T-helper 2 cell (primary cell): ENCODE measurements at places on chromosomes 5 and 9.
A peak's percentile ranks its signal among the peaks of the same experiment; 100 is the strongest.

DNA sequence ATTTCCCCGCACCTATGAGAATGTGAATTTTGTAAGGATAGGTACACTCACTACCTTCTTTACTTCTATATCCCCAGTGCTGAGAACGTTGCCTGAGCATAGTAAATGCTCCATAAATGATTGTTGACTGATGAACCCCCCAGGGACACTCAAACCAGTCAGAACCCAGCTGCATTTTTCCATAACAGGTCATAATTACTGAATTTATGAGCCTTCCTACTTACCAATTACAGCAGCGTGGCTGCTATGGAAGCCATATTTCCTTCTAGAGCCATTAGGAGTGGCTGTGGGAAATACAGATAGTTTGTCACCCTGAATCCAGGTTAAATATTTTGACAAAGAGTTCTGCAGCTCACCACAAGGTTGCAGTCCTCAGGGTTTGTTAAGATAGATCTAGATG, 135.0 kb downstream of the TAF11L14 start:
- DNase-seq: no peak

DNA sequence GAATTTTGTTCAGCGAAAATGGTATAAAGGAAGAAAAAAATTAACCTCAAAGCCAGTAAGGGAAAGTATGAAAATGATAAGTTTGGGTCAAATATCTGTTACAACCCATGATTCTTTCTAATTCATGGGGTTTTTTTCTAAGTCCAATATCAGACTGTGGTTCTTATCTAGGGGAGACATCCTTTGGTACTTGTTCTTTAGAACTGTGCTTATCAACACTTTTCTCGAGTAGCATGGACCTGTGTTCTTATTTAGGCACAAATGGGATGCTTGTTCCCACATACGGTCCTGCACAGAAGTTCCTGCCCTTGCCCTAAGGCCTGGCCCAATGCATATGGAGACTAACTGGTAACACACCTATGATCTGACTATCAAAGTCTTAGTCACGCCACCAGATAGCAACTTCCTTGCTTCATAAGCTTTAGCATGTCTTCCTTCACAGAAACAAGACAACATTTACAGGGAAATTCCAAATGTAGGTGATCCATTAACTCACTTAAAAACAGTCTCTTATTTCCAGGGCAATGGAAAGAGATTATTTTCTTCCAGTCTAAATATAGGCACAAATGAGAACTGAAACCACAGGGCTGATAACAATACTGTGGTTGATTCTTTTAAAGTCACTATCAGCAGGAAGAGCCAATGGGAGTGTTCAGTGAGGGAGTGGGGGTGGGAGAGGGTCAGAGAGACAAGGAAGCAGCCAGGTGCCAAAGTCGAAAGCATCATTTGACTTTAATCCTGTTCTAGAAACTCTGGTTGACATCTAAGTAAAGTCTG, 268.8 kb upstream of the ANKRD55 start:
- no peak for DNase-seq

DNA sequence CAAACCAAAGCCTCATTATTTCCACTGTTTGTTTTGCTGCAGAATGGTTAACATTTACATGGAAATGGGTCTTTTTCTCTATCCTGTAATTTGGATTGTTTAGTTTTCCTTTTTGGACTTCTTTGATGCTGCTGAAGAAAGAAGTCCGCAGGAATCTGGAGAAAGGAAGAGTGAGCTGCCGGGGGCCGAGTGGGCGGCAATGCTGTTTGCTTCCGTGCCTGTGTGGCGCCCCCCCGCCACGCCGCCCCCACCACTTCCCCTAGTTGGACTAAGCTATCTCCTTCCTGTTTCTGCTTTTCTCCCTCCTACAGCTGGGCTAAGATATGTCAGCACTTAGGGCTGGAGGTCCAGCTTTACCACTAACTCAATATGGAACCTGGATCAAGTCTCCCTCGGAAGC, 39.7 kb downstream of the ACTL7B start:
- no peak for DNase-seq

DNA sequence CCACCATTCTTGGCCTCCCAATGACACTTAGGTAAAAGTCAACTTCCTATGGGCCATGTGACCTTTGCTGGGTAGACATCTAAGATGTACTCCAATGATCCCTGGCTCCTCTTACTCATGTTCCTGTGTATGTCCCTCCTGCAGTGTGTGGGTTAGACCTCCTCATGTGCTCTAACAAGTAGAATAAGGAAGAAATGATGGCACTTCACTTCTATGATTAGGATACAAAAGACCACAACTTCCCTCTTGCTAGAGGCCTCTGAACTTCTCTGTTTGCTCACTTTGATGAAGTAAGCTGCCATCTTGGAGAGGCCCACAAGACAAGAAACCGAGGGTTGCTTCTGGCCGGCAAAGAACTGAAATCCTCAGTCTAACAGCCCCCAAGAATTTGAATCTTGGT, 131.8 kb downstream of the TAF11L14 start:
- DNase-seq: no peak

DNA sequence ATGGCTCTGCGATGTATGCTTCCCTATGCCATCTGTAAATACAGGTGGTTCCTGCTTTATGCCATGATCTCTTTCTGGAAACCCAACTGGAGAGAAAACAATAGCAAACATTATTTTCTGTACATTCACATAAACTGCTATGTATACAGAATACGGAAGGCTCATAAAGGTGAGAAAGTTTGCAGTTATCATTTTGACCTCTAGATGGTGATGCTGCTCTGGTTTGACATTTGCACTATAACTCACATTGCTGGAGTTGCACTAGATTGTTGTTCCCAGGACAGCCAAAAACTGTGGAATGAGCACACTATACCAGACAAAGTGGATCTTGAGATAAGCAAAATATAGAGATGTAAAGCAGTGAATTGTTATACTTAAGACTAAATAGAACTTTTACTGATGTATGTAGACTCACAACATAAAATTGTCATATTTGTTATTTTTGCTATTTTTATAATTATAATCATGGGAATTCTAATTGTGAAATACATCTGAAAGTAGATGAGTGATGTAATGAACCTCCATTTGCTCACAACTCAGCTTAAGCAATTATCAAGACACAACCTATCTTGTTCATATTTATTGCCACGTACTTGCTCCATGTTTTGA, 246.5 kb downstream of the PTPRD start:
- no peak for DNase-seq

DNA sequence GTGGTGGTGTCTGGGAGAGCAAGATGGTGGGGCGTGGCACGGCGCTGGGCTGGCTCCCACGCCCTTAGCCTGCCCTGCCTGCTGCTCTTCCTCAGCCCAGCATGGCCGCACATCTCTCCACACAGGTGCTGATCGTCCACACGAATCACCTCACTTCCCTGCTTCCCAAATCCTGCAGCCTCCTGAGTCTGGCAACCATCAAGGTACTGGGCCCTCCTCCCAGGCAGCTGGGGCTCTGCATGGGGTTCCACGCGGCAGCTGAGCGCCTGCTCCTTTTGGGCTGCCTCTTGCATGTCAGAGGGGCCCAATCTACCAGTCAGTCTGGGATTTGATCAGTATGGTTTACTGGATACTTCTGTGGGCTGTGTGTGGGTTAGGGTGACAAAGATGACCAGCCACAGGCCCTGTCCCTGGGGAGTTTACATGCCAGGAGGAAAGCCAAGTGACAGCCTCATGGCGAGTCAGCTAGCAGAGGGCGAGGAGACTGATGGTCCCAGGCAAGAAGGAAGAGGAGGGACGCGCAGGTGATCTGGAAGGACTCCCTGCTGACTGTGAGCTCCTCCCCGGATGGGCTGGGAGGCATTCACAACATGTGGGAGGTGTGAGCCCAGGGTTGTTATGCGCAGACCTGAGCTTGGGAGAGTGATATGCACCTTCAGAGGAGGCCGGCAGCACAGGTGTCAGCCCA, 6.0 kb downstream of the LRSAM1 start:
- no peak for DNase-seq

GRCh38 chr9:89005323-89005722, 14.1 kb downstream of the S1PR3 start:
- no peak for DNase-seq

DNA sequence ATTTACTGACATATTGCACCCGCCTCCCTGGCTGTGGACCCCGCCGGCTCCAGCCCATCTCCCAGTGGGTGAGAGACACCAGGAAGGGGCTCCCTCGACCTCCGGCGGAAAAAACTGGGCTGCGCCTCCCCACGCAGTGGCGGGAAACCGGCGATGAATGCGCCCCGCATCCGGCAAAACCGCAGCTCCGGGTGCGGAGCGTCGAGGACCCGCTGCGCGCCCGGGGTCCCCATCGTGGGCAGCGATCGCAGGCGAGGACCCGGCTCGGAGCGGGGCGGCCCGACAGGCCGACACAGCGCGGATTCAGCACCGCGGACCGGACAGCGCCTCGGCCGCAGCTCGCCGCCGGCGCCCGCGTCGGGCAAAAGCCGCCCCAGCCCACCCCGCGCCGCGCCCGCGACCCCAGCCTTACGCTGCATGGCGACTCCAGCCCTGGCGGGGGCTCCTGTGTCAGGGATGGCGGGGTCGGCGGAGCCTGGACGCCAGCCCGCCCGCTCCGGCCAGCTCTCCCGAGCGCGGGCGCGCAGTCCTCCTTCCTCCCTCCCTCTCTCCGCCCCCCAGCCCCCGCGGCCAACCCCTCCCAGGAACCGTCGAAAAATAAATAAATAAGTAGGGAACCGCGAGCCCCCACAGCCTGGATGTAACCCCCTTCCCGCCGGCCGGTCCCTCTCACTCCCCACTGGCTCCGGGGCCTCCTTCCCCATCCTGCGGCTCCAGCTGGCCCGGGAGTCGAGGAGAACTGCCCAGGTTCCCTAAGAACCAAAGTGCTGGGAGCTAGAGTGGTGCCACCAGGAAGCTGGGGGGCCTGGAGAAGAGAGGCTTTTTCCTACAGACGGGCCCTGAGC, 3.1 kb downstream of the LHX3 start:
- no peak for DNase-seq

DNA sequence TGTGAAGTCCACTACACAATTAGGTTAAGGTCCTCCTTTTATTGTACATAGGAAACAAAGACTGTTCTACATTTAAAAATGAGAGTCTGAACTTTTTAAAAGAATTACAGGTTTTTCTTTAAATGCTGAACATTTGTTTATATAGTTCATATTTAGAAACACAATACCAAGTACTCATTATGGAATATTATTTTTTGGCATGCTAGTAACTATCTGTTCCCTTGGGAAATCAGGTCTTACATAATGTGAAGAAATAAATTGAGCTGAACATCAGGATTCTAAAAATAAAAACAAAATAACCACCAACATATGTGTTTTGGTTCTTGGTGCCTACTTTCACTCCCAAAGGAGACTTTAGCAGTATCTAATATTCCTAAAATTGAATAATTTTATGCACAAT, 230.5 kb upstream of the IZUMO3 start:
- DNase-seq: no peak

DNA sequence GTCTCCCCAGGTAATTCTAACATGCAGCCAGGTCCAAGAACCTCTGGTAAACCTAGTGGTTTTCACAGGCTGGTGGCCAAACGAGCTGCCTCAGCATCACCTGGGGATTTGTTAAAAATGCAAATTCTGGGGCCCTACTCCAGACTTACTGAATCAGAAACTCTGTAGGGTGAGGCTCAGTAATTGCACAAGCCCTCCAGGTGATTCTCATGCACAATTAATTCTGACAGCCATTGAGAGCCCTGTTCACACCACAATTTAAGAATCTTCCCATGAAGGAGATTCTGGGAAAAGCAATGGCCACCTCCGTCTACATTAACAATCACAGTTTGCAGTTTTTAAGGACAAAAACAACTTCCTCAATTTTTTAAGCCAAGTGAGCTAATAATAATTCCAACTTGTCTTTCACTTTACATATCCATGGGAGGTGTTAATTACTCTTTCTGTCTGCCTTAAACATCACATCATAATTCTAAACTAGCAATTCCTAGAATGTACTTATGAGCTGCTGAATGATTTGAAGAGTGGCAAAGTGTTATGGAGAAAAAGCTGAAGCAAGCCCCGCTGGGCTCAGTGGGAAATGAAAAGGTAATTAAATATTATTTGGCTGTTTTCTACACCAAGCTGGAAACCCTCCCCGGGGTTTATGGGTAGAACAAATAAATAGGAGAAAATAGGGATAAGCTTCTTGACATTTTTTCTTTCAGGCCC, 70.0 kb downstream of the GLDC start:
- DNase-seq: no peak

- DNase-seq: no peak
These were observed 73.3 kb downstream of the GOLPH3 start for GRCh38 chr5:32100691-32101302.

GRCh38 chr5:154384480-154385235, 61.1 kb upstream of the SAP30L start:
- peak; percentile 62 for DNase-seq

- no peak for DNase-seq
These were observed 23.1 kb downstream of the SKP2 start for GRCh38 chr5:36175043-36175442.

DNA sequence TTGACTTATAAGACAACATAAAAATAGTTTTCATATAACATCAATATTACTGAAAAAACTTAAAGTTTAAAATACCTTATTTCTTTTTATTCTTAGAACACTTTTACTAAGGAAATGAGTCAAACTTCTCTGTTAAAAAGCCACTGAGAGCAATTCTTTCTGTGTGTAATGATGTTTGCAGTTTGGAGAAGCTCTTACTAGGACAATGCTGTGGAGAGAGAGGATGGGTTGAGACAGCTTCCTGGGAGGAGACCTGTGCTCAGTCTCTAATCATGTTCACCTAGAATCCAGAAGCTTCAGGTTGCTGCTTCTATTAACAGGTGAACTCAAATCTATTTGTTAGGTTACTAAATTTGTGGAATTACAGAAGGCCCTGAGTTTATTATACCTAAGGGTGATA, 198.5 kb downstream of the DNAH5 start:
- no peak for DNase-seq

GRCh38 chr9:121363622-121363961, 6.5 kb downstream of the STOM start:
- DNase-seq: no peak

GRCh38 chr5:155978850-155979249, 348.1 kb upstream of the SGCD start:
- no peak for DNase-seq

DNA sequence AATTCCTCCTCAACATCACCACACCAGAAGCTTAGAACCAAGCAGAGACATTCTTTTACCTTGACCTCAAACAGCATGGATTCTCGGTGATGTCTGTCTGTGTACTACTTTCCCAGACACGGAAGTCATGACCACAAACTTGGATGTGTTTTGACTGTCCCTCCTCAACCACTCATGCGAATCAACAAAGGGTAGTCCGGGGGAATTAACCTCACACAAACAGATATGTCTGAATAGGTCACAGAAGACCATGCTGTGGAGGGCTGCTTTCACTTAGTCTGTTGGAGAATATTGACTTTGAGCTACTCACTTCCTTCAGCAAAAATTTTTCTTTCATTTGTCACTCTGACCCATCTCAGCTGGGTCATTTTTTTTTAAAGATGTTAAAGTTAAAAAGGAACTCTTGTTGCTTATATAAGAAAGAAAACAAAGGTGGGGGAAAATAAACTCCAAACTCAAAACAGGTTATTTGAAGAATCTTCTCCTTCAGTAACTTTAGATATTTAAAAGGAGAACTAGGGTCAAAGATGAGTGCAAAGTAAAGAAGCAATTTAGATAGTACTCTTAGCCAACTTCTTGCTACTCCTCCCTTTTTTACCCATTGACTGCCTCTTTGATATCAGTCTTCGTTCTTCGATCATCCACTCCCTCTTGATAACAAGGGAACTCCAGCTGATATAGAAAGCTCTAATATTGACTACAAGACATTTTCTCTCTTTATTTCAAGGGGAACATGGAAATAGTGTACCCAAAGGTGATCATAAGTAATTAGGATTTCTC, 343.4 kb upstream of the CDH6 start:
- DNase-seq: no peak
